Ascending aorta (tissue), 2 donors: ENCODE measurements at places on chromosomes 1 and 21.

GRCh38 chr1:19844731-19845495 is 29.8 kb upstream of the RNF186 start:
- no peak for DNase-seq

DNA sequence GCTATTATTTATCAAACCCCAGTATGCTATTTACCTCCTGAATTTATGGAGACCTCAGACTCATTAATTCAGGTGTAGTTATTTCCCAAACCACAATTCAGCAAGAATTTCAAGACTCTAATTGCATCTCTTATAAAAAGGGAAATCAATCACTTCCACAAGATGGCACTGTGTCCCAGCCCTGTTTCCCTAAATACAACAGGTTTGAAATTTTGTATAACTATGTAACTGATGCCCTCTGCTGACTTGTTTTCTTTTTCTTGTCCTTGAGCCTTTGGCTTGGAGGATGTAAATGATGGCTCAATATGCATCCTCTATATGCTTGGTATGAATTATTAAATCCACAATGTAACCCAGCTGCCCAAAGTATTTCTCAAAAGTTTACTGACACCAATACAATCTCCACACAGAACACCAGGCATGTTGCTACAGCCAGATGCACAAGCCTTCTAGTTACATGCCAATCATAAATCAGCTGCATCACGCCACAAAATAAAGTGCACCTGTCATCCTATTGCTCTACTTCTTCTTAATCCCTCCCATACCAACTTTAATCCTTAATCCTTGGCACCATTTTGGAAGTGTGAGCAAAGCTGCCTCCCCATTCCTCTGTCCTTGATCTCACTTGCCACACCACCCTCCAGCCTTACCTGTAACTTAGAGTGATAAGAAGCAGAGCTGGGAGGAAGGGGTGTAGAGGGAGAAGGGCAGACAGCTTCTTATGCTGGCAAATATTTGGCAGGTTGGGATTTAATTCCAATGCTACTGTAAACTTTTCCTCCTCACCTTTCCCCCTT is 9.0 kb downstream of the C1orf105 start:
- DNase-seq, result no peak

DNA sequence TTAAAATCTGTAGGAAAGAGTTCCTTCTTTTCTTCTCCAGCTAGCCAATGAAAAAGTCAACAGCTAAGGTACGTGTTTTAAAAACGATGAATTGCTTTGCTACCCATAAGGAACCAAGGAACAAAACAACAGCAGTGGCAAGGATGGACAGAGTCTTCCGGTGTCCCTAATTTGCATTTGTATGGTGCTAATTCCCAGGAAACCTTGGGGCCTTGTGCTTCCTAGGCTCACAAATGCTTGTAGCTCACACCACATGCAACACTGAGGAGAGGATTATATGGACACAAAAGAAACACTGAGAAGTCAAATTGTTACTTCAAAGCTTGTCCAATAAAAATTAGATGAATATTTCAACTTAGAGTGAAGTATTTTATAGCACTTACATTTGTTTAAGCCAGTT is 1.8 kb upstream of the PGBD5 start:
- no peak for DNase-seq

GRCh38 chr1:159937054-159937750 is 8.2 kb downstream of the IGSF9 start:
- no peak for DNase-seq

DNA sequence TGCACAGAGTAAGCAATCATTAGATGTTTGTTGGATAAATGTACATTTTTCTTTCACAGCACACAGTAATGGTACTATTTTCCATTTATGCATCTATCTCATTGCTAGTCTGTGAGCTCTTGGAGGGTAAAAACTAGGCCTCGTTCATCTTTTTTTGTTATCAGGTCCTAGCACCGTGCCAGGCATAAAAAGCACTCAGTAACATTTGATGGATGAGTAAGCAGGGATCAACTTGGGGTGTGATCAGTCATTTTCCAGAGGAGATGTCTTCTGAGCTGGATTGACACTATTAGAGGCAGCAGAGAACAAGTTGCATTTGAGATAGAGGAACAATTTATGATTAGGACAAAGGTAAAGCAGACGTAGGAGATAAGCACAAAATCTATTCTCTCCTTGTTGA is 4.3 kb upstream of the VTCN1 start:
- DNase-seq, result no peak

- DNase-seq, result peak; percentile 96
These were observed 101.8 kb downstream of the NFIA start for GRCh38 chr1:61184040-61184713.

DNA sequence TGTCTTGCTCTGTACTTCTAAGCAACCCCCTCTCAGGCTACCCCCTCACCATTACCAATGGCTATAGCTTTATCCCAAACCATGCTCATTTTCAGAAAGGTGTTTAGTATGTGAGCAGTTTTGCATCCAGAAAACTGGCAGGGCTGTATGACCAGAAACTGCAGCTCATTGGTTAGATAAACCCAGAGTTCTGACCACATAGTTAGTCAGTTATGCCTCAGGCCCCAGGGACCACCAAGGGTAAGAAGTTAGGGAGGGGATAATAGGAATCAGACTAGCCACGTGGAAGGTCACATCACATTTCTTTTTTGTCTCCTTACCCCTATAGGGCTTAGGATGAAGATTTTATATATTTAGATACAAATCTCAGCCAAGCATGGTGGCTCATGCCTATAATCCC is 1.2 kb downstream of the ITGA10 start:
- peak; percentile 74 for DNase-seq

DNA sequence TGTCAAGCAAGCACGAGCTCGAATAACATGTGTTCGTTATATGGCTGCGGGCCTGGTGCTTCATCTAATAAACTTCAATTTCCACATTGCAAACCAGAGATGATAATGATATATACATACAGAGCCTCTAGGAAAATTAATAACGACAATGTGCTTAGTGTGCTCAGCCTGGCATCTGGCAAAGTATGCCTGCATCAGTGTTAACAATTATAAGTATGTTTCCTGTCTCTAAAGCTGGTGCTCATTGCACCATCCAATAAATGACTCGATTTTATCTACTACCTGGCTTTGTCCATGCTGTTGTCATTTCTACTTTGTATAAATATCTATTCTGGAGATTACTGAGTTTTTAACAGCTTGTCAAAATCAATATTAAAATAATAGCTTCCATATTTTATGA is 1402.6 kb downstream of the MRPL39 start:
- no peak for DNase-seq

GRCh38 chr1:56644919-56645676 is at the start of gene PRKAA2:
TSS of gene PRKAA2 (plus strand) at chr1:56645314. CDS start at chr1:56645388, 74 bp downstream.
- no peak for DNase-seq

DNA sequence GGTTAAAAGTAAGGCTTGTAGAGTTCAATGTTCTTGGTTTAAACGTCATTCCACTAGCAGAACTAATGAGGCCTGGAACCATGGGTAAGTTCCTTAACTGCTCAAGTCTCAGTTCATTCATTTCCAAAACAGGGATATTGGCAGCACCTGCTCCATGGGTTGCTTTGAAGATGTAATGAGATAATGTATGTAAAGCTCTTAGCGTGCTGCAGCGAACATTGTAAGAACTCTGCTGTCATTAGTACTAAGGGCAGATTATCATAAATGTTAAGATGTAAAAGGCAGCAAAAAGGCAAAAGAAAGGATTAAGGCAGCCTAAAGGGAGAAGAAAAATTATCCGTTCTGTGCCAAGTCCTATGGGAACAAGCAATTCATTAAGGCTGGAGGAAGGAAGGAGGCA is 129.1 kb upstream of the NGF start:
- DNase-seq, result no peak

GRCh38 chr1:25100151-25100833 is 132.0 kb downstream of the SYF2 start:
- DNase-seq, result no peak

DNA sequence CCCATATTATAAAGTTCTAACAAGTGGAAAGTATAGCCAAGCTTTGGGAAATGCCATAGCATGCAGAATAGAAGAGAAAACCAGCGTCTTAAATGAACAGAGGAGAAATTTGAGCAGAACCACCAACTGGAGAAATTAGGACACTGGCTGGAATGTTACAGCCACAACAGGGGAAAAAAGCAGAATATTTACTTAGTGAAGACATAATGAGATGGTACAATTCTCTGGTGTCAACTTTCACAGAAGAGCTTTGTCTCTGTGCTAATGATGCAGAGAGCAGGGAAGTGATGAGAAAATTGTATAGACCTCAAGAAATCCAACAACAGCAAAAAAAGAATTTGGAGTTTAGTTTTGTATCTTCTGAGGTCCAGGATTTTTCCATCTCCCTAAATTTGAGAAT is 249.7 kb downstream of the KIF26B start:
- DNase-seq, result no peak

- no peak for DNase-seq
These were observed 11.2 kb upstream of the ACBD6 start for GRCh38 chr1:180513531-180513930.

- no peak for DNase-seq
These were observed 1.1 kb downstream of the PLXNA2 start for GRCh38 chr1:208242941-208243526.

DNA sequence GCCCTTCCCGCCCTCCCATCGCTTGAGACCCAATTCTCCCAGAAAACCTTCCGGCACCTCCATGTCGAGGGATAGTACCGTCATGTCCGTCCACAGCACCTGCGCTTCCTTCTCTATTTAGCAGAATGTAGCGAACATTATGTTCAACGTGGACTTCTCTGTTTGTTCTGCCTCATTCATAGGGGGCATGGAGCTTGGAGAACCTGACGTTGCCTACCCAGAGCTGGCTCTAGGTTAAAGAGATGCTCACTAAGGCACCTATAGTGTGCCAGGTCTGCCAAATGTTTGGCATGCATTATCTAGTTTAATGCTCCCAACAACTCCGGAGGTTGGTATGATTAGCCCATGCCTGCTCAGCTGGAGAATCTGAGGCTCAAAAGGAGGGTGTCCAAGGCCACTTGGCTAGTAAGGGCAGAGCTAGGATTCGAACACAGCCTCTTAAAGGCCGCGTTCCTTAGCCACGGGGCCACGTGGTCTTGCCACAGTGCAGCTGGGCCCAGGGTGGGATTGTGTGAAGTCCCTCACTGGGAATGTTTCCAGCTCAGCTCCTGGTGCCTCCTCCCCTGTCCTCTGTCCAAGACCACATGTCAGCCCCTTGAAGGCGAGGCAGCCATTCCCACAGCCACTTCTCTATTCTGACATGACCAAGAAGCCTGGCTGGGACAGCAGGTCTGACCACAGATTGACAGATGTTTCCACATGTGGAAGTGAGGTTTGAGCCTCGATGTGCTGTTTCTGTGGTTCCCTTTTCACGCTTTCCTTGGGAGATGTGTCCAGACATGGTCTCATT is 57.8 kb downstream of the RUNX3 start:
- no peak for DNase-seq

GRCh38 chr1:206658264-206658980 is 23.1 kb downstream of the DYRK3 start:
- DNase-seq, result no peak

GRCh38 chr1:191963781-191964455 is 194.3 kb upstream of the RGS18 start:
- DNase-seq, result no peak

- no peak for DNase-seq
These were observed 130.4 kb downstream of the AJAP1 start for GRCh38 chr1:4784761-4785160.
